ENCODE measurements at places on chromosomes 13 and 19.

GRCh38 chr13:59088716-59089115 is 1075.0 kb downstream of the DIAPH3 start:
- no peak for DNase-seq

DNA sequence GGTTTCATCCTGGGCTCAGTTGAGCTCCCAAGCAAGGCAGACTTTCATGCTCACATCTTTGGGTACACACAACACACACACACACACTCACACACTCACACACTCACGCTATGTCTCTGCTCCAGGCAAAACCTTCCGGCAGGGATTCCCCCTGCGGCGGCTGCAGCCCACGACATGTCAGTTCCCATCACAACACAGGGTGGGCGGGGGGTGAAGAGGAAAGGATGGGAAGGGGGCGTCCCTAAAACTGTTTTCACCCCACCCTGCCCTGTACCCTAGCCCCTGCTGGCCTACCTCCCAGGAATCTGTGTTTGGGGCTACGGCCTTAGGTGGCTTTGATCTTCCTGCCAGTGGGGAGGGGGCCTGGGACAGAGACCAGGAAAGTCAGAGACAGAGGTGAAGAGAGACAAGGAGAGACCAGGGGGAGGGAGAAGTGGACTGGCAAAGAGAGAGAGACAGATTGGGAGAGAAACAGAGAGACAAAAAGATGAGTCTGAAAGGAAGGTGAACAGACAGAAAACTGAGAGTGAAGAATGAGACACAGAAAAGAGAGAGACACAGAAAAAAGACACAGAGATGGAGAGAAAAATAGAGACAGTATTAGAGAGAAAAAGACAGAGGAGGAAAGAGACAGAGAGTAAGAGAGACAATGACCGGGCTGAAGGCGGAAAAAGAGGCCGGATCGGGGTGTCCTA is 3.9 kb downstream of the LRFN1 start:
- no peak for DNase-seq

- no peak for DNase-seq
These were observed 16.9 kb upstream of the ZNF730 start for GRCh38 chr19:23099966-23100365.

GRCh38 chr13:69101841-69102240 is 1005.8 kb upstream of the ATXN8OS start:
- no peak for DNase-seq

DNA sequence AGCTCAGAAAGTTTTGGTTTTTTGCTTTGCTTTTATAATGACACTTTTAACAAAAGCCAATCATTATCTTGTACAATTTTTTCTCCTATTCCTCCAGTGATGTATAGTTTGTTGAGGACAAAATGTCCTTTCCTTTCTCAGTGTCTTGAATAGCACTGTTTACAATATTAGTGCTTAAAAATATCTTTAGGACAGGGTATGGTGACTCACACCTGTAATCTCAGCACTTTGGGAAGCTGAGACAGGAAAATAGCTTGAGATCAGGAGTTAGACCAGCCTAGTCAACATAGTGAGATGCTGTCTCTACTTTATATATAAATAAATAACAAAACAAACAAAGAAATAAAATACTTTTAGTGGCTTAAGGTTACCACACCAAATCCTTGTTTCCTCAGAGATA is 41.9 kb downstream of the SPRY2 start:
- DNase-seq = no peak

GRCh38 chr13:100848304-100848703 is 173.7 kb upstream of the TMTC4 start:
- no peak for DNase-seq

DNA sequence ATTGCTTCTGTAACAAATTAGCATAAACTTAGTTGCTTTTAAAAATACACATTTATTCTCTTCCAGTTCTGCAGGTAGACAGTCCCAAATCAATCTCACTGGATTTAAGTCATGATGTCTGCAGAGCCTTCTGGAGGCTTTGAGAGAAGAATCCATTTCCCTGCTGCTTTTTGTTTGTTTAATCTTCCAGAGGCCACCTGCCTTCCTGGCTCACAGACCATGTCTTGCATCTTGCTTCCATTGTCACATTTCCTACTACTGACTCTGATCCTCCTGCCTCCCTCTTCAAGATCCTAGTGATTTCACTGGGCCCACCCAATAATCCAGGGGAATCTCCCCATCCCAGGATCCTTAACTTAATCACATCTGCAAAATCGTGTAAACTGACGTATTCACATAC is 473.3 kb downstream of the ITGBL1 start:
- DNase-seq = no peak

Data from activated T-helper 1 cell treated with anti-CD3 and anti-CD28 coated beads, Interleukin-2, amount 50 U/mL, for 16 hours (primary cell).